Endodermal cell (in vitro differentiated cells): ENCODE measurements at places on chromosomes 4 and X. TPM values are rescaled to one million over a fixed set of nuclear protein-coding genes. Genes with fewer than 3 reads are reported as not detected.

The CDS1 gene
- 5.7 and 5.8 TPM in 2 replicates for total RNA-seq

The DCX gene
- 0.66 to 0.93 TPM (median 0.70 TPM) in 3 replicates for total RNA-seq

The CDKL2 gene
- total RNA-seq = 0.84 to 2.1 TPM (median 1.3 TPM) in 3 replicates

The UGT2B17 gene
- not detected in 2 replicates for total RNA-seq

The MGAT4D gene
- total RNA-seq = not detected in 2 replicates

- no peaks in the 10 kb centered on the region for H3K27me3 ChIP-seq
- peaks cover 12% of the 10 kb centered on the region for H3K36me3 ChIP-seq
- no peak overlapping the region for H3K27ac ChIP-seq
- H3K4me1 ChIP-seq = peaks cover 14% of the 10 kb centered on the region
- no peak for DNase-seq
Observed at GRCh38 chr4:133402616-133403015, 253.5 kb downstream of the PCDH10 start.

DNA sequence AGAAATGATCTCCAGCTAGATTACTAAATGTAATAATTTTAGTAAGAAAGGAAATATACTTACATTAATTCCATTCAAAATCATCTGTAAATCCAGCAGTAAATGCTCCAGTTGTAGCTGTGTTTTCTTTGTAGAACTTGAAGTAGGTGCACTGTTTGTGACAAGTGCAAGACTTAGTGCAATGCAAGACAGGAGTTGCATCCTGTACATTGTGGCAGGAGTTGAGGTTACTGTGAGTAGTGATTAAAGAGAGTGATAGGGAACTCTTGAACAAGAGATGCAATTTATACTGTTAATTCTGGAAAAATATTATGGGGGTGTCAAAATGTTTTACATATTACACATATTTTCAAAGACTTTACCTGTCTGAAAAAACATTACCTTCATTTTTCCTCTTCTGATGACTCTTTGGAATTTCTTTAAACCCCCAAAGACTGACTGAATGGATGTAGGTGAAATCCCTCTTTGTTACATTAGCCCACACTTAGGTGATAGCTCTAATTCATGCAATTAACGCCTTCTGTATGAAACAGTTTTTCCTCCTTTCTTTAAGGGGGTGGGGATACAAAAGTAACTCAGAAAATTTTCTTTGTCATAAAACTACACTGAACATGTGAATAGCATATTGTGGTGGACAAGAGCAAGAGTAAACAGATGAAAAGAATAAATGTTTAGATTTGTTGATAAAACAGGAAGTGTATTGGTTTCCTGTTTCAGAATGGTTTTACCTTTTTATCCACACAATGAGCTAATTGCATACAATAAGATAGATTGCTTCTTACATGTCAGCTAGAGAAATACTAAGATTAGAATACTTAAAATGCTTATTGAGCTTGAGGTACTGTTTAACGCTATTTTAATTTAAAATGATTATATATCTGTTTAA, at the start of gene IL2:
IL2 (minus strand) TSS at position 495 of the 886 bp plus-strand sequence; CDS start at position 210, 285 bp downstream.
- DNase-seq = no peak
- H3K36me3 ChIP-seq = no peaks in the 10 kb centered on the region
- H3K4me1 ChIP-seq = peaks cover 2% of the 10 kb centered on the region
- H3K27ac ChIP-seq = no peak within 1 kb of the TSS
- H3K27me3 ChIP-seq = no peaks in the 10 kb centered on the region

- peak; percentile 61 for DNase-seq
- no peaks in the 10 kb centered on the region for H3K27me3 ChIP-seq
- H3K4me1 ChIP-seq = no peaks in the 10 kb centered on the region
- H3K4me3 ChIP-seq = no peak overlapping the region
- H3K36me3 ChIP-seq = no peaks in the 10 kb centered on the region
- no peak overlapping the region for H3K27ac ChIP-seq
Observed at GRCh38 chrX:153573984-153574383, 25.0 kb downstream of the CCNQ start.

DNA sequence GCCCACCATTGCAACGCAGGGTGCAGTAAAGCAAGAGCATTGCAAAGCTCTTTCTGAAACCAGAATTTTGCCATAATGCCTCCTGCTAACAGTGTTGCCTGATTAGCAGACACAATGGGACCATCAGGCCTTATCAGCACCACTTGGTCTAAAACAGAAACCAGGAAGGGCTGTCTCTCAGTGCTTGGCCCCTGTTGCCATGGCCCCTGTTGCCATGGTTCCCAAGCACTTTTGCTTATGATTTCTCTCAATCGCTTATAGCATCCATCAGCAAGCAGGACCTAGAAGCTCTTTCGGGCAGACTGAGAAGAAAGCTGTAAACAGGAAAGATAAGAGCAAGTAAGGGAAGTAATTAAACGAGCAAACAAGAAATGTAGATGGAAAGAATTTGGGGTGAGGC, 36.8 kb downstream of the RTL5 start:
- no peak overlapping the region for H3K27ac ChIP-seq
- no peak overlapping the region for H3K4me3 ChIP-seq
- peak; percentile 69 for DNase-seq
- H3K27me3 ChIP-seq = no peaks in the 10 kb centered on the region

GRCh38 chr4:92183825-92184224, 119.9 kb upstream of the GRID2 start:
- no peak overlapping the region for H3K4me3 ChIP-seq
- DNase-seq = no peak
- H3K27me3 ChIP-seq = no peaks in the 10 kb centered on the region
- no peaks in the 10 kb centered on the region for H3K4me1 ChIP-seq

DNA sequence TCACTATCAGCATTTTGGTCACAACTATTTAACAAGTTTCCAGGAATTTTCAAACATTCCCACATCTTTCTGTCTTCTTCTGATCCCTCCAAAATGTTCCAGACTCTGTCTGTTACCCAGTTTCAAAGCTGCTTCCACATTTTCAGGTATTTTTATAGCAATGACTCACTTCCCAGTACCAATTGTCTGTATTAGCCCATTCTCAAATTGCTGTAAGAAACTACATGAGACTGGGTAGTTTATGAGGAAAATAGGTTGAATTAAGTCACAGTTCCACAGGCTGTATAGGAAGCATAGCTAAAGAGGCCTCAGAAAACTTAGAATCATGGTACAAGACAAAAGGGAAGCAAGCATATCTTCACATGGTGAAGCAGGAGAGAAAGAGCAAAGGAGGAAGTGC, 475.0 kb upstream of the PCDH7 start:
- no peaks in the 10 kb centered on the region for H3K27me3 ChIP-seq
- H3K4me1 ChIP-seq = no peaks in the 10 kb centered on the region
- H3K4me3 ChIP-seq = no peak overlapping the region
- no peaks in the 10 kb centered on the region for H3K36me3 ChIP-seq
- no peak for DNase-seq

- DNase-seq = no peak
- peak overlapping the region; percentile 66 for H3K27ac ChIP-seq
- H3K4me3 ChIP-seq = peak overlapping the region; percentile 90
Observed at GRCh38 chrX:73563738-73564068, 706 bp downstream of the CHIC1 start.

GRCh38 chrX:86133761-86134160, 14.5 kb upstream of the DACH2 start:
- DNase-seq = no peak
- H3K4me1 ChIP-seq = no peaks in the 10 kb centered on the region
- no peaks in the 10 kb centered on the region for H3K36me3 ChIP-seq
- H3K4me3 ChIP-seq = no peak overlapping the region
- no peaks in the 10 kb centered on the region for H3K27me3 ChIP-seq

DNA sequence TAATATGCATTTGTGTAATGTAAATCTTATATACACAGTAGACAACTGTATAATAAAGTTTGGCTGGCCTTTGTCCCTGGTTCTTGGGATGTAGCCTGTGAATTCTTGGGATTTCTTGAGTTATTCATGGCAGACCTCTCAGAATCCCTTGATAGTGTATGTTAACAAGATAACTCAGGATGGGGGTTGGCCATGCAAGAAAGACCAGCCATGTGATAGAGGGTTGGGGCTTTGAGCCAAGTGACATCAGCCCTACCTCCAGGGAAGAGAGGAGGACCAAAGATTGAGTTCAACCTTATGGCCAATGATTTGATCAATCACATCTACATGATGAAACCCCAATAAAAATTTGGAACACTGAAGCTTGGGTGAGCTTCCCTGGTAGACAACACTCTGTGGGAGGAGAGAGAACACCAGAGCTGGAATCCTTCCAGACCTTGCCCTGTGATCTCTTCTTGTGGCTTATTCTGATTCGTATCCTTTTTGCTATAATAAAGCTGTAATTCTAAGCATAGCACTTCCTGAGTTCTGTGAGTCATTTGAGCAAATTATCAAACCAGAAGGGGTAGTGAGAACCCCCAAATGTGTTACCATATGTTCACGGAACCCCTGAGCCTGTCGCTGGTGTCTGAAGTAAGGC, 11.3 kb downstream of the SLC2A9 start:
- H3K4me3 ChIP-seq = no peak overlapping the region
- no peak overlapping the region for H3K27ac ChIP-seq
- no peak for DNase-seq
- no peaks in the 10 kb centered on the region for H3K36me3 ChIP-seq

GRCh38 chrX:8657883-8658282, 74.1 kb downstream of the ANOS1 start:
- no peaks in the 10 kb centered on the region for H3K36me3 ChIP-seq
- no peak overlapping the region for H3K4me3 ChIP-seq
- no peak for DNase-seq
- H3K4me1 ChIP-seq = no peaks in the 10 kb centered on the region
- H3K27ac ChIP-seq = no peak overlapping the region

DNA sequence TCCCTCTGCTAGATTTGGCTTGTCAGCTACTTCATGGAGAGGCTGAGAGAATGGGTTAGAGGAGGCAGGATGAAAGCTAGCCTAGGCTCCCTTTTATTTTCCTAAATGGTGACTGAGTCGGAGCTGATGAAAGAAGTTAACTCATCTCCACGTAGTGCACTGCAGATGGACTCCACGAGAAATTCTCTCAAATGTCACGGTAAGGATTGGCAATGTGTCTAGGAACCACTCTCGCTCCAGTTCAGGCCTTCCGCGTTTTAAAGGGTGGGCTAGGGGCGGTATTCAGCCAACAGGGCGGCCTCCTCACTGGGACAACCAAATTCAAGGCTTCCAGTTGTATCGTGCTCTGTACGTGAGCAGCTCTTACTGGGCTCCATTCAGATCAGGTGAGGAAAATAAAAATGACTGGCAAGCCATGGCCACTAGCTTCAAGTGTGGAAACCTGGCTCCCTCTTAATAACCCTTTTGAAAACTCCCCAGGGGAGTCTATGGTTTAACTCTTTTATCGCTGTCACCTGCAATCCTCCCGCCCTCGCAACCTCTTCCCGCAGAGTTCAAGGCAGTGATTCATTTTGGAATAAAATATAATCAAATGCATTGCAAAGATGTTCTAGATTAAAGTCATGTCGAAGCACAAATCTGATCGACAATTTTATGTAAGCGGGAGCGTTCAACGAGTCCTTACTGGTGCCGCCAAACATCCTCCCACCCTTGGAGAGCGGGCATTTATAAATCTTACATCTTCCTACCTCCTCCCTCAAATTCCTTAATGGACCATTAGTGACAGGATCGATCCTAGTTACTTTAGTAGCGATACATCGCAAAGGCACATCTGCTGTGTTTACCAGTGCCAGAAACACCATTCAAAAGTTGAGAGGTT, 1.2 kb downstream of the SPOCK3 start:
- peak overlapping the region; percentile 86 for H3K4me3 ChIP-seq
- no peak overlapping the region for H3K27ac ChIP-seq
- H3K27me3 ChIP-seq = peaks cover 28% of the 10 kb centered on the region
- no peaks in the 10 kb centered on the region for H3K36me3 ChIP-seq
- H3K4me1 ChIP-seq = peaks cover 14% of the 10 kb centered on the region

GRCh38 chr4:5137927-5138326, 86.6 kb downstream of the STK32B start:
- no peak overlapping the region for H3K4me3 ChIP-seq
- H3K4me1 ChIP-seq = peaks cover 6% of the 10 kb centered on the region
- no peaks in the 10 kb centered on the region for H3K36me3 ChIP-seq
- H3K27ac ChIP-seq = no peak overlapping the region
- DNase-seq = no peak
